ENCODE measurements at places on chromosomes 4 and X.

- DNase-seq: no peak
Measured at GRCh38 chrX:37662181-37662580, 23.4 kb upstream of the XK start.

DNA sequence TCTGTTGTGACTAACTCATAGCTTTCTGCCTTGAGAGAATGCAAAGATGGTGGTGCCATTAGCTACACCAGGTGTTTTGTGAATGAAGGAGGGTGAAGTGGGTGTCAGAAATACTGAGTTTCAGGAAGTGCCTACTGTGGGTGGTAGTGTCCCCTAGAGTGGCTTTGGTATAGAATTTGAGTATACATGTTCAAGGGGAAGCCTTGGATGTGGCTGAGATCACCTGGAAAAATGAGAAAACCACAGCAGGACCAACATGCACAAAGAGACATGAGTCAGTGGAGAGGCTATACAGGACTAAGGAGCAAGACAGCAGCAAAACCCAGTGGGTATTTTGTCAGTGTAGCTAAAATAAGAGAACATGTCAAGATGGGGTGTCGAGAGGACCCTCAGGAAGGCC lies 204.3 kb upstream of the TBL1X start:
- no peak for DNase-seq

GRCh38 chrX:69024931-69025330 lies 140.3 kb downstream of the PJA1 start:
- DNase-seq: no peak

DNA sequence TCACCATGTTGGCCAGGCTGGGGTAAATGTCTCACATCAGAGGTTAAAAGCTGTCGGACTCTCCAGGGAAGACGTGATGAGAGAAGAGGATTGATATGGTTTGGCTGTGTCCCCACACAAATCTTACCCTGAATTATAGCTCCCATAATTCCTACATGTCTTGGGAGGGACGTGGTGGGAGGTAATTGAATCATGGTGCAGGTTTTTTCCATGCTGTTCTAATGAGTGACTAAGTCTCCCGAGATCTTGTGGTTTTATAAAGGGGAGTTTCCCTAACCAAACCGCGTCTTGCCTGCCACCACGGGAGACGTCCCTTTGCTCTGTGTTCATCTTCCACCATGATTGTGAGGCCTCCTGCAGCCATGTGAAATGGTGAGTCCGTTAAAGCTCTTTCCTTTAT lies 64.4 kb downstream of the ASMT start:
- DNase-seq: peak; percentile 73

DNA sequence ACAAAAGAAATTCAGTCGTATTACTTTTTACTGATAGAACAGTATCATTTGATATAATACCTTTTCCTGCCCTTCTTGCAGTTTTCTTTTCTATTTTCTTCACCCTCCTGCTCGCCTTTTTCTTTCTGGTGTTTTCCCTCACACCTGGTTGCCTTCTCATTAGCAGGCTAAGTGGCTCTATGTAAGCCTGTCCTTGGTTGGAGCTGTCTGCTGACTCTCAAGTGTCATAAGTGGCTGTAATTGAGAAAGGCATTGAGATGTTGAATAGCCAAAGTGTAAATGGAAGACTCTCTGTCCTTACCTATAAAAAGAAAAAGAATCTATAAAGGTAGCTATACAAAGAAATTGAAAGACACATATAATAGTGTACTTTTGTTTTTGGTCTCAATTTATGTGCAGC lies 180.7 kb downstream of the ADGRL3 start:
- no peak for DNase-seq

DNA sequence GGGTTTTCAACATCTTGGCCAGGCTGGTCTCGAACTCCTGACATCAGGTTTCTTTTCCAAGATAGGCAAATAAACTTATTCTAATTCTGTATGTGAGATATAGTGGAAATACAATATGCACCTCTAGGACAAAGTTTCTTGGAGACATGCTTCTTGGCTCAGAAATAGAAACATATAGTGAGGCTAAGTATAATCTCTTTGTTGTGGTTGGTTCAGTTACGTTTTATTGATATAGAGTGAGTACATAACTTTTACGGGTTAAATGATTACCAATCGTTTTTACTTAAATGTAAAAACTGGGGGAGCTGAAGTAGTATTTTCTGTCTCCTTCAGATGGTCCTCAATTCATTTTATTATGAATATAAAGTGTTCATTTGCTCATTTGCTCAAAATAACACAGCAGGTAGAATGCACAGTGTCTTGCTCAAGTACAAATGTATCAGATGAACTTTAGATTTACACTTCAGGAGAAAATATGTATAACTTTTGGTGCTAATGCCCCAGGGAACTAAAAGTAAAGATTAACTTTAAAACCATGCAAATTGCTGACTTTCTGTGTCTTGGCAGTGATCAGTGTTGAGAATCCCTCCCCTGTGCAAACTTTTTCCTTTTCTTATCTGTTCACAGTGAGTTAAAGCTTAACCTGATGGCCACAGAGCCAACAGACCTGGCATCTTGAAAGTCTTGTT lies 77.6 kb downstream of the AFF1 start:
- DNase-seq: no peak

GRCh38 chr4:156981262-156981769 lies 9.7 kb upstream of the PDGFC start:
- DNase-seq: no peak

Data from HT1080 (cell line).